ENCODE measurements at places on chromosomes 7 and 10.

DNA sequence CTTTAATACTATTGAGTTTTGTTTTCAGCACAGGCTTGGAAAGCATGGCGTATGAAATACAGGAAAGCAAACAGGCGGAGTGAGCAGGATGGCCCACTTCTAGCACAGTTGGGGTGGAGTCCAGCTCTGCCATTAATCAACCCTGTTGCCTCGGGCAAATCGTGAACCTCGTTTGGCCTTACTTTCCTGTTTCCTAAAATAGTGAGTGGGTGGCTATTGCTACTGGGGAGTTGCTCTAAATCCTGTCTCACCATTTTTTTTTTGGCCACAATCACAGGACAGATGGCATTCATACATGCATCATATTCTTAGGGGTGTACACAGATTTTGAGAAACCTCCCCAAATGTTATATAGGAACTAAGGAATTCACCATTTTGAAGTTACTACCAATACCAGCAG, 157.8 kb downstream of the ANLN start:
- DNase-seq = peak; percentile 18

GRCh38 chr7:116598278-116598677, 73.4 kb downstream of the CAV1 start:
- DNase-seq = no peak

DNA sequence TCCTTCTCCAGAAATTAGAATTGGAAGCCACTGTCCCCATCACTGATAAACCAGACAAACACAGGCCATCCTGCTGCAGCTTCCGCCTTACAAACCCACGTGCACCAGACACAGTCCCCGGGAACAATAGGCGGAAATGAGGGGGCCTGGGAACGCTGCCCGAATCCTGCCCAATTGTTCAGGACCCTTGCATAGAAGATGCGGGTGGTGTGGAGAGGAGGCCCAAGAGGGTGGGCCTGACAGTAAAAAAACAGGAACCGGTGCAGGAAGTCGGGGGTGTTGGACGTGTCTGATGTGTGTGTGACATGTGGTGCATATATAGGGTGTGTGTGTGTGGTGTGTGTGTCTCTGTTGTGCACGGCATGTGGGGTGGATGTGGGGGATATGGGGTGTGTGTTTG, 26.5 kb upstream of the CHST15 start:
- no peak for DNase-seq

- peak; percentile 76 for DNase-seq
These were observed 1.3 kb downstream of the ANXA11 start for GRCh38 chr10:80203835-80204676.

GRCh38 chr7:106282390-106282789, 2.4 kb downstream of the NAMPT start:
- no peak for DNase-seq

GRCh38 chr7:34019301-34019790, 114.0 kb downstream of the BMPER start:
- no peak for DNase-seq

- DNase-seq = peak; percentile 61
These were observed 264.3 kb upstream of the INHBA start for GRCh38 chr7:41967156-41967555.

DNA sequence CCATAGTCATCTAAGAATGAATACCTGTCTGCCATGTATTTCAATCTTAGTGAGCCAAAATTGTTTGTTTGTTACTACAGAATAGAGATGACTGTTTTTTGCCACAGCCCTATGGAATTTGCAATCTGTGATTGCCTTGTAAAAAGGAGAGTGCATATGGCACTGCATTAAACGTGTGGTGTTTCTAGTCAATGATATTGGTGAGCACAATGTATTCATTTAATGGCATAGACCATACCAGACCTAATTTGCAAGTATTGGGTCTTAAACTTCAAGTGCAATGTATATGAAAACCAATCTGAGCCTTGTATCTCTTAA, 11.3 kb downstream of the INSIG1 start:
- no peak for DNase-seq

DNA sequence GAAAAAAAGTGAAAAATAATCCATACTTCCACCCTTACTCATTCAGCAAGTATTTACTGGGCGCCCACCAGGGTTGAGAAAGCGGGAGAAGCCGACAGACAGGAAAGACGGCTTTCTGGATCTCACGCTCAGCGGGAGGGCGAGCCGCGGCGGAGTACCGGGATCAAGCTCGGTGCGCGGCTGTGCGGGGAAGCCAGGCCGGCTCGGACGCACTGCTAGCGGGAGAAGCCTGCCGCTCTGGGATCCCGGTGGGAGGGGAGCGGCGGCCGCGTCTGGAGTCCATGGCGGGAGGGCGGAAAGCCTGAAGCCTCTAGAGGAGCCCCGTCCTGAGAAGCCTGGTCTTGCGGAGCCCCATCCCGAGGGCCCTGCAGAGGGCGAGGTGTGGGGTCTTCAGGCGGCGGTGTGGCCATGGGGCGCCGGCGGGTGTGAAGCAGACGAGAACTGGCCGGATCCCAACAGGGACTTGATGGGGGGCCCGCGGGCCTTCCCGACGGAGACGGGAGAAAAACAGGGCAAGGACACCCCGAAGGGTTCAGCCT, 82.9 kb downstream of the VIPR2 start:
- peak; percentile 25 for DNase-seq

DNA sequence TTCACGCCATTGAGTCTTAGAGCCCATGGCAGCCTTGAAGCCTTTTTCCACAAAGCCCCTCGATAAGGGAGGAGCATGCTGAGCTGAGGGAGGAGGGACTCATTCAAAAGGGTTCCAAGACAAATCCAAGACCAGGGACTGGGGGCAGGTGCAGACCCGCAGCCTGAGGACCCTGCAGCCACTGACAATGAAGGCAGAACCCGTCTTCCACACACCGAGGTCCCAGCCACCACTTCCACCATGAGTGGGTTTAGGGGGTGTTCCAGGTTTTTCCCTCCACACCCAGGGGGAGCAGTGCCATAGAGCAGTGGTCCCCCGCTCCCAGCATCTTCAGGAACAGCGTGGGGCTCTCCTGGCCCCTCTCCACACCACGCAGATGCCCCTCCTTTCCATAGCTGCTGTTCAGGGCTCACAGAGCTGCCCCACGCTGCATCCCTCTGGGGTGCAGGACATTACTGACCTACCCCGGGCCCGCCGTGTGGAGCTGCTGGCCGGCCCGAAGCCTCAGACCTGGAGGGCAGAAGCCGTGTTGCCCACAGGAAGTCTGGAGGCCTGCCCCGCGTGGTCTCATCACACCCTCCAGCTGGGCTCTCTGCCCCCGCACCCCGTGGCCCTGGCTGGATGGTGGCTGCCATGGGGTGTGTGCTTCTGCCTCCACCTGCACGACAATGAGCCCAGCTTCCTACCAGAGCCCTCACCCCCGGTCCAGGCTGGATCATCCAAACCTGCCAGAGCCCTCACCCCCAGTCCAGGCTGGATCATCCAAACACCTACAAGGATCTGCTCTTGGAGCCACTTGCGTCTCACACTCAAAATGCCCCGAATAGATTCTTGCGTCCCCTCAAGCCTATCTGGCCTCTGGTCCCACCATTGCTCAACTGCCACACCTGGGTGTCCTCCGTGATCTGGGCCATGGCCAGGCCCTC, 220.0 kb upstream of the TCERG1L start:
- no peak for DNase-seq

GRCh38 chr10:122259075-122259466, 12.0 kb upstream of the BTBD16 start:
- DNase-seq = no peak

GRCh38 chr7:2440608-2441245, 35.5 kb downstream of the GRIFIN start:
- peak; percentile 41 for DNase-seq

DNA sequence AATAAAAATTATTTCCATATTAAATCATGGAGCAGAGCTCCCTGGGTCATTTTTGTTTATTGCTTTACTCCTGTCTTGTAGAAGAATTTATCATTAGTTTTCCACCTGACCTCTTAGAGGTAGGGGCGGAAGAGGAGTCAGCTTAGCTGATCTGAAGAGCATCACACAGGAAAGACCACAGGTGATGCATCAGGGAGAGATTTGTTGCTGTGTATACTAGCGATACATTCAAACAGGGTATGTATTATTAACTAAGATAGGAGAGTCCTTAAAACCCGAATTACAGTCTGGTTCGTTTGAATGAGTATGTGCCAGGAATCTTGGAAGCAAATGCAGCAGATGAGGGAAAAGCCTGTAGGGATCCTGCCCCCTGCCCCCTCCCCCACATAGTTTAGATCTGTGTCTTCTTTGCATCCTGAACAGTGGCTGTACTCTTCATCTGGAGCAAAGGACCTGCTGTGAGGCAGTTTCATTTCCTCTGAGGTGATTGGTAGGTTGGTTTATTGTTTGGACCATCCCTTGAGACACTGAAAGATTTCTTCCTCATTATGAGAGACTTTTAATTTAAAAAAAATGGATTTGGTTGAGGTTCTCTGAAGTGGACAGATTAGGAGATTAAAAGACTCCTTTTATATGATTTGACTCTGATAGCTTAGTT, 177.0 kb downstream of the SND1 start:
- DNase-seq = no peak

- no peak for DNase-seq
These were observed 178.0 kb upstream of the FRMD4A start for GRCh38 chr10:14508725-14509124.

GRCh38 chr10:126387931-126388911, at the start of gene ADAM12:
TSS of gene ADAM12 (minus strand) at chr10:126388477. CDS start at chr10:126388145, 332 bp downstream.
- DNase-seq = no peak

DNA sequence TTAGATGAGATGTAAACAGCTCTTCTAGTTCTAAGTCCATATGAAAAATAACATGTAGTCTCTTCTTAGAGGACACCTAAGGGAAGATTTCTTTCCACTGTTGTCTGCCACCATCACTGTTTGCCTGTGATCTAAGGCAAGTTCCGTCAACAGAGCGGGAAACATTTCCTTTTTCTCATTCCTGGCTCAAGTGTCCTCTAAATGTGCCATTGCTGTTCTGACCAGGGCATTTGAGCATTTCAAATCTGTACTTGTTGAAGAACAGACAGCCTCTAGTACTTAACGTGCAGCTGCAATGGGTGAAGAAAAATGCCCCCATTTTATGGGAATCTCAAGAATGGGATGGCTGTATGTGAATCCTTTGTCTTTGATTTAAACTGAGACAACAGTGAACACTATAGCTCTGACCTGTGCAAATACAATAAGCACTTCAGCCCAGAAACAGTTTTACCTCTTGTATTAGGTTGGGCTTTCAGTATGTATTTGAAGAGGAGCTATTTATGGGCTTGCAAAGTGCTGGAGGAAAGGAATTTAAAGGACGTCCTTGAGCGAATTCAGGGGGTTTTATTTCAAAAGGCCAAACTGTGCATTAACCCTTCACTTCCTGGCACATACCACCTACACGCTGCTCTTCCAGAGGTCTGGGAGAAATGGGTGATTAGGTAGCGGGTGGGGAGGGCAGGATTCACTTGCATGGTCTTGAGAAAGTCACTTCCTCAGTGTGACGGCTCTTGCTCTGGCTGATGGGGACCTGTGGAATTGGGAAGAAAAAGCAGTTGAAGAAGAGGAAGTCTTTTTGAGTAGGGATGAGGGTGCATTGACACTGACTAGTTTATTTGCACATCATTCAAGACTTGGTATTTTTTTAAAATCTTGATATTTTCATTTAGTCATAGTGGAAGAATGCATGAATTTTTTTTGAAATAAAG, 66.1 kb downstream of the THNSL1 start:
- no peak for DNase-seq

DNA sequence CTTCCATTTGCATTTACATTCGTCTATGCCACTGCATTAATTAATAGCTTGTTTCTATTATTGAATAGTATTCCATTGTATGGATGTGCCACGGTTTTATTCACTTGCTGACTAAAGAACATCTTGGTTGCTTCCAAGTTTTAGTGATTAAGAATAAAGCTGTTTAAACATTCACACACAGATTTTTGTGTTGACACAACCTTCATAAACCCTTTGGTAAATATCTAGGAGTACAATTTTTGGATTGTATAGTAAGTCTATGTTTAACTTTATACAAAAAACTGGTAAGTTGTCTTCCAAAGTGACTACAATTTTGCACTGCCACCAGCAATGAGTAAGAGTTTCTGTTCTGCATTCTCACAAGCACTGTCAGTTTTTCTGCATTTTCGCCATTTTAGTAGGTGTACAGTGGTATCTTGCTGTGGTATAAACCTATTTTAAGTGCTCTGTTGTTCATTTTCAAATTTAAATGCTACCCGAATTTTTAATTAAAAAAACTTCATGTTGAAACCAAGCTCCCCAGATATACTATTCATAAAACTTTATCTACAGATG, 121.4 kb downstream of the RNF133 start:
- DNase-seq = no peak

- DNase-seq = peak; percentile 13
These were observed 274.4 kb downstream of the THSD7A start for GRCh38 chr7:11557627-11558026.

DNA sequence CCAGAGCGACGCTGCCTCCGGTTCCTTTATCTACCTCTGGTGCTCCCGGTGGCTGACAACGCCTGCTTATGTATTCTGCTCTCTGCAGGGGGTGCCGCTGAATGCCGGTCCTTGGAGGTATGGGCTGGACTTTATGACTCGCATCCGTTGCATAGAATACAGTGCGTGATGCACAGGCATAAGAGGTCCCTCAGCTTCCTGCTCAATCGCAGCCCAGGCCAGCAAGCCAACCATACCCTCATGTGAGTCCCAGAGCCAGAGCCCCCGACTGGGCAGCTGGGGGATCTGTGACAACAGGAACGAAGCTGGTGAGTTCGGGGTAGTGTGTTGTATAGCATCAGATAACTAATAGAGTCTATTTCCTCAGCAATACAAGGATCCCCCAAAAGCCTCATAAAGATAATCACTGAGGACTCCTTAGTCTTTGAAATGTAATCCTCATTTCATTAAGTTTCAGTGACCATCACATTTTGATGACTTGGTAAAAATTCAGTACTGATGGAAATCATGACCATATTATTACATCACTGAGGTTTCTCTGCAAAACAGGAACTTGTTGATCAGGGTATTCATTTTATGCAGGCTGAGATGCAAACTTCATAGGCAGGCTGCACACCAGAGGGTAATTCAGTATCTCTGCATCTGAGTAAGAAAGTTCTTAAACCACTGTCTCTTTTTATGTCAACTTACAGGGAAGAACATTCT, 607.8 kb downstream of the PTPRN2 start:
- DNase-seq = no peak

- peak; percentile 73 for DNase-seq
These were observed 260.3 kb downstream of the SNX13 start for GRCh38 chr7:17680026-17680425.

GRCh38 chr10:16689227-16689626, 128.0 kb downstream of the RSU1 start:
- no peak for DNase-seq

DNA sequence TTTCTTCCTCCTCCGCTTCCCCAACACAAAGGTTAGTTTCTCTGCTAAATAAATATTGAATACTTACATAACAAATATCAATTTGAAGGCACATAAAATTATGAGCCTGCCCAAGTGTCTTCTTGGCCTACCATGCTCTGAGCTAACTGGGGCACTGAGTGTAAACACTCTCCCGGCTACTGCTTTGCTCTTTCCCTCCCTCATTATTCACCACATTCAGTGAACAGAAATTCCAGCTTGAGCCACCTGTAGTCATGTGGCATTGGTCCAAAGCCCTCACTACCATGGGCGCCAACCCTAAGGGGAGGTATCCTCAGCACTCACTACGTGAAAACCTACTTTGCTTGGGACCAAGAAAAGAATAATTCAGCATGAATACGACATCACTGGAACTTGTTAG, 409.0 kb downstream of the KCNMA1 start:
- no peak for DNase-seq
